Sigmoid colon (tissue), 7 donors: ENCODE measurements at places on chromosomes 3 and 15. TPM values are rescaled to one million over a fixed set of nuclear protein-coding genes. Genes with fewer than 3 reads are reported as not detected.

- DNase-seq: no peak
Measured at GRCh38 chr15:89105147-89105546, 16.9 kb downstream of the ABHD2 start.

- DNase-seq: no peak
Measured at GRCh38 chr3:58345457-58345856, 12.8 kb downstream of the PXK start.

DNA sequence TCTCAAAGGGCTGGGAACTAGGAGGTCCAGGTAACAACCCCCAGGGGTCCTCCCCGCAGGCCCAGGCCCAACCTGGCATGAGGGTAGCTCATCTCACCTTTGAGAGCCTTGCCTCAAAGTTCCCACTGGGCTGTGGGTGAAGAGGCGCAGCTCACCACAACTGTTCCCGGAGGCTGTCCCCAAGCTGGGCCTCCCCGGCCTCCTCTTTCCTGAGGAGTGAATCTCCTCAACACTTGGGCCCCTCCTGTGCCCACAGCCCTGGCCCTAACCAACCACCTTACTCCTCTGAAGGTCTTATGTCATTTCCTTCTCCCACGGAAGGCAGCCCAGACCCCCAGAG, 27.5 kb upstream of the CORO2B start:
- DNase-seq: no peak

GRCh38 chr3:154662851-154663250, 232.9 kb upstream of the GPR149 start:
- DNase-seq: no peak

GRCh38 chr3:65758876-65759598, 279.7 kb downstream of the MAGI1 start:
- DNase-seq: no peak

GRCh38 chr3:47005212-47006144, 26.0 kb downstream of the NBEAL2 start:
- peak; percentile 65 for DNase-seq

DNA sequence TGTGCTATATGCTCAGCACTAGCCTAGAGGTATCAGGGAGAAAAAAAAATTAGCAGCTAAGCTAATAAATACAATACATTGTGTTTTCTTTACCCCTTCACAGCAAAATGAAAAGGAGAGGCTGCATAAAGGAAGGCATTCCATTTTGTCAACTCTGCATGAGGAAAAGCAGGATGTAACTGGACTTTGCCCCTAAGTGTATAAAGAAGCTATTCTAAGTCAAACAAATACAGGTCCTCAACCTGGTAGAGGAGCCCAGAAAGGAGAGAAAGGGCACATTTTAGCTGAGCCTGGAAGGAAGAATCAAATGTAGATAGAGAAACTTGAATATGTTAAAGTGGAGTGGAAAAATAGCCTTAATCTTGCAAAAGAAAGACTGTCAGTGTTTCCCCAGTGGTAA, 89.0 kb upstream of the SPRED1 start:
- no peak for DNase-seq

DNA sequence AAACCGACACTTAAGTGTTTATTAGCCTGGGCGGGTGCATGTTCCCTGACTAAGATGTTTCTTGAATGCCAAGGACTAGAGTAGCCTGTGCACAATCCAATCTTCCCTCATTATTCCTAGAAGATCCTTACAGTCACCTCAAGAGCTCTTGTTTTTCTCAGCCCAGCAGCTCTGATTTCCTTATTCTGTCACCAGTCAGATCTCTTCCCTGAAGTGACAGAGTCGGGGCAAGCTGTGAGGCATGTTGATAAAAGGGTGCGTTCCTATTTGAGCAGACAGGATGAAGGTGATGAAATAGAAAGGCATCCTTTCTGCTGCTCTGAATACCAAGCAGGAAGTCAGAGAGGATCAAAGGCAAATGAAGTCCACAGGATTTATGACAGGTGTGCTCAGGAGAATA, 125.6 kb upstream of the MCTP2 start:
- no peak for DNase-seq

DNA sequence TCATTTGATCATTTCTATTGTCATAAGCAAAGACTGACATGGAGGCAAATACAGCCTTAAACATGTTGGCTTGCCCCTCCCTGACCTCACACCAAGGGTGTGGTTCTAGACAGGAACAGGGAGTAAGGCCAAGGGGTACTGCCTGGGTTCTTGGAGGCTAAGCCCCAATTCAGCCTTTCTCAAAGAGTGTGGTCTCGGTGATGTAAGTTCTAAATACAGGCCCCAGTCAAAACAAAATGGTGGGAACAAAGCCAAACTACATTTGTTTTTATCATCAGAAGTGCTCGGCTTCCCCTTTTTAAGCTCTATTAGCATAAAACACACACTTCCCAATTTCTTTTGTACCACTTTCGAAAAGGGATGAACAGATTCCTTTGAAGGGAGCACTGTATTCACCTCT, 129.5 kb downstream of the ATP8B4 start:
- peak; percentile 62 for DNase-seq

- no peak for DNase-seq
Measured at GRCh38 chr3:87766721-87767120, 292.1 kb downstream of the CGGBP1 start.

DNA sequence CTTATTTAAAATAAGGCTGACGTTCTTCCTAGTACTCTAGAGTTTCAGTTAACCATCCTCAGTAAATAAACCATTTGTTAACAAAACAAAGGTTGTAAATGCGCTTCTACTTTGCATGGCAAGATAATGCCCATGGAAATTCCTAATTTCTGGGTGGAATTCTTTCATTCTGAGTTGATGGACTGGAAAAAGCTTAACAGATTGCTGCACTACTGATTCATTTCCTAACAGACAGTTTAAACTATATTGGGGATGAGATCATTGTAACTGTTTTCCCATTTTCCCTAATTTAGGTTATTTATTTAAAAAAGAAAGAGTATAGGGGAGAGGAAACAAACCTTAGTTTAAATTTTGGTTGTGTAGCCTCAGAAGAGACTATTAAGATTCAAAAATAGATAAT, 342.2 kb downstream of the NLGN1 start:
- DNase-seq: no peak

DNA sequence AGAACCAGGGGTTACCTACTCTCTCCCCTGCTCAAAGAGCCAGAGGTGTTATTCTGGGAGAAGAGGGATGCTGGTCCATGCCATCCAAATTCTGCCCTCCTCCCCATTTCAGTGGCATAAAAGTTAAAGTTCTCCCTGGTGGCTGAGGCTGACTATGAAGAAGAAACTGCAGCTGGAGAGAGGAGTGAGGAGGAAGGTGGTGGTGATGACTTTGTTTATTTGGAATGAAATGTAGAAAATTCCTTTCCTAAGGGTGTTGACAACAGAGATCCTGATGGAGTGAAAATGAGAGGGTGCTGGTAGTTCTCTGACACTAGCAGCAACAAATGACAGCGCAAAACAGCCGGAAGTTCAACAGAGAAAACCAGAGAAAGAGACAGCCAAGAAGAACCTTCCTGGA, 100.4 kb downstream of the PCCB start:
- DNase-seq: no peak

DNA sequence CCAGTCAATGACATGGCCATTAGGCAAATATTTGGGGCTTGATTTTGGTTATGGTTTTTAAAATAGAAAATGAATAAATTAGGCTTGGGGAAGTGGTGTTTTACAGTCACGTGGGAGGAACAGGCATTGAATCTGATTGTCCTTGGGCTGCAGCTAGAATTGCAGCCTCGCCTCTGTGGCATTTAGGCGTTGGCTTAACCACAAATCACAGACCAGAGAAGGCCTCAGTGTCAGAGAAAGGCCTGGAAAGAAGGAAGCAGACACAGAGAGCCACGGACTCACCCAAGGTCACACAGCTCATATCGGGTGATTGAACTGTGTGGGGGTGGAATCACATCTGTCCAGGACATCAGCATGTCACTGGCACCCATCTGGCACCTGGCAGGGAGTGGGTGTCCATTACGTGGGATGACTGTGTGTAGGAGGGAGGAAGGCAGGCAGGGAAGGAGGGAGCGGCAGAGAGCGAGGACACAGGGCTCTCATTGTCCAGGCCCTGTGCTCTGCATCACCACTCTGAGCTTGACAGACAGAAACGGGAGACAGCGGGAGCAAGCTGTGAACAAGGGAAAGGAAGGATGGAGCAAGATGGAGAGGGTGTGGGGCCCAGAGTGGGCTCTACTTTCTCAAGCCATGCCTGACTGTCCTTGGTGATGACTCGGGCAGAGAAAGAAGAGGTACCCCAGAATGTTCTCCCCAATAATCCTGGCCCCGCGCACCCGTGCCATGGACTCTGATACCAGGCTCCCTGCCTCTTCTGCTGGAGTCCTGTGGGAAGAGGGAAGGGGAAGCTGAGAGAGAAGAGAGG, 186.4 kb downstream of the FAM43A start:
- no peak for DNase-seq

DNA sequence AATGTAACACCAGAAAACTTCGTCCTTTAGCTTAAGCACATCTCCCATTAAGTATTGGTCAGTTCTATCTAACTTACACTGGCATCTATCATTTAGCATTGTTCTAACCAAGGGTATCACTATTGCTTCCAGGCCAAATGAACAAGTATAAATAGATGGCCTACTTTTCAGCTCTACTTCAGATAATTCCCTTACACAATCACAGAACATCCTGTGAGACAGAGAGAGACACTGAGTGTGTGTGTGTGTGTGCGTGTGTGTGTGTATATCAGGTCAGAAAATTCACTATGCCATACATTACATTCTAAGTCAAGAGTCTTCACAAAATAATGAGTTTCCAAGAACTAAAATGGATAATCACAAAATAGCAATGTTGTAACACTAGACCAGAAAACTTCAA, 39.1 kb downstream of the SCAPER start:
- no peak for DNase-seq

GRCh38 chr3:188231456-188231855, 77.5 kb downstream of the LPP start:
- peak; percentile 71 for DNase-seq

- no peak for DNase-seq
Measured at GRCh38 chr3:38960042-38960622, 91.6 kb downstream of the SCN11A start.

GRCh38 chr3:30075514-30075913, 530.9 kb upstream of the TGFBR2 start:
- no peak for DNase-seq

DNA sequence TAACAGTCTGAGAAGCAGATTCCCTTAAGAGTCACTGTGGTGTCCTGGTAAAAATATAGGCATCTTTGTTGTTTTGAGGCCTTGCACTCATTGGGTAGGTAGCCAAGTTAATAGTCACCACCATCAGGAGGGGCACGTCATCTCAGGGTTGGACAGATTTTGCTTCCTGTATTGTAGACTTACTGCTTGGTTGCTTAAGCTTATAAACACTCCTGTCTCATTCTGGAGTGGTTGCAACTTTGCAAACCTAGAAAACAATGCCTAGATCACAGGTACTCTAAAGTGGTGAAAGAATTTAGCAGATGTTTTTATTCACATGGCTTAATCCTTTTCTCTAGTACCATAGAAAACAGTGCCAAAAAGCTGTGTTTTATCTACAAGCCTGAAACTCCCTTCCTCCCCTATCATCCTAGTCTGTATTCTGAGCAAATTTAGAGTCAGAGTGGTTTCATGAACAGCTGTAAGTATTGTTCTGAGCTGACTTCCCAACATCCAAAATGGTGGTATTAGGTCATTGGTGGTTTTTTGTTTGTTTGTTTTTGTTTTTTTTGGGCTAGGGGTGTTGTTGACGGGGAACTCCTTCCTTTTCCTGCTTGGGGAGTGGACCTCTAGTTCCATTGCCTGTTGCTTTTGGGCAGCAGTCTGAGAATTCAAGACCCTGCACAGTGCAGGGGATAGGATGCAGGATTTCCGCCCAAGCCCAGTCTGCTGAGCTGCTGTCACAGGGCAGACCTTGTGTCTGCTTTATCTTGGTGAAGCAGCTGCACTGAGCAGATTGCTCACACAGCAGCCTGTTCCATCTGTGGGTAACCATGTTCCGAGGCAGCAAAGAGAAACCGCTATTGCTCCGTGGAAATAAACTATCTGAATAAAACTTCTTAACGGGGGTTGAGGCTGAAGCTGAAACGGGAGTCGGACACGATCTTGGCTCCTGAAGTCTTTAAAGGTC, 202.0 kb downstream of the AKAP13 start:
- DNase-seq: peak; percentile 77

- no peak for DNase-seq
Measured at GRCh38 chr3:177673112-177673914, 476.0 kb upstream of the TBL1XR1 start.

DNA sequence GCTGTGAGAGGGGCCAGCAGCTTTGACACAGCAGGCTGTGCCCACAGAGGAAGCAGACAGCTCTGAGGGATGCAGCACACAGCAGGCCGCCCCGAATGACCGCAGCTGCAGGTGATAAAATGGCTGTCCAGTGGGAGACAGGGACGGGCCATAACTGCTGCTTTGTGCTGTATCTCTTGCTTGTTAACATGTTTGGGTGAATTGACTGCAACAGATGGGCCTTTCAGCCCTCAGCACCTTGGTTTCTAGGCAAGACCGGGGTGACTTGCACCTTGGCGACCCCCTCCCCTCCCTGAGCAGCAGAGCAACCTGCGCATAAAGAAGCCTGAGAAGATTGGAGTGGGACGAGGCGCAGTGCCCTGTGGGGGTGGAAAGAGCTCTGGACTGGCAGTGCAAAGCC, 36.6 kb upstream of the CLK3 start:
- no peak for DNase-seq

DNA sequence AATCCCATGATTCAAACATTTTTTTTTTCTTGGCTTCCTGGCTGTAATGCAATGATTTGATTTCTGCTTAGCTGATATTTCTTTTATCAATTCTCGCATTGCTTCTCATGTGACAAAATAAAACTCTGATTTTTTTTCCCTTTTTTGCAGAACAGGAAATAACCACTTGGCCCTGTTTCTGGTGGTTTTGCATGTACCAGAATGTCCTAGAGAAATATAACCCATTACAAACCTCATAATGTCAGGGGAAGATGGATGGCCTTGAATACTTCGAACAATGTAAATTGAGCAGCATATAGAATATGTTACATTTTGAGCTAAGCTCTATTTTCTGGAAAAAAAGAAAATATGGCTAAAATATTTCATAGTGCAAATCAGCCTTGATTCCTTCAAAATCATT, 275.6 kb downstream of the RAP2B start:
- DNase-seq: no peak

GRCh38 chr3:44120721-44121582, 120.7 kb upstream of the TOPAZ1 start:
- DNase-seq: no peak

The RETNLB gene
- not detected for total RNA-seq

The SMAD6 gene
- 8.0 TPM for total RNA-seq

The HYKK gene
- 14.7 TPM for total RNA-seq

The VGLL4 gene
- total RNA-seq: 26.4 TPM

The MYO1E gene
- 32.1 TPM for total RNA-seq

The SKOR1 gene
- total RNA-seq: 1.1 TPM

The EXD1 gene
- not detected for total RNA-seq

The TUSC7 gene
- not detected for total RNA-seq

The DAZL gene
- total RNA-seq: 0.41 TPM

The C3orf85 gene
- not detected for total RNA-seq

The CCR3 gene
- total RNA-seq: not detected

The ZDHHC23 gene
- total RNA-seq: 1.1 TPM

The CP gene
- total RNA-seq: 7.1 TPM

The ANKRD63 gene
- 1.6 TPM for total RNA-seq

The TIMMDC1 gene
- total RNA-seq: 59.6 TPM

The SERINC4 gene
- not detected for total RNA-seq

The ADAMTS17 gene
- total RNA-seq: 3.6 TPM
